WERI-Rb-1 (cell line): ENCODE measurements at places on chromosomes 1 and 21.

DNA sequence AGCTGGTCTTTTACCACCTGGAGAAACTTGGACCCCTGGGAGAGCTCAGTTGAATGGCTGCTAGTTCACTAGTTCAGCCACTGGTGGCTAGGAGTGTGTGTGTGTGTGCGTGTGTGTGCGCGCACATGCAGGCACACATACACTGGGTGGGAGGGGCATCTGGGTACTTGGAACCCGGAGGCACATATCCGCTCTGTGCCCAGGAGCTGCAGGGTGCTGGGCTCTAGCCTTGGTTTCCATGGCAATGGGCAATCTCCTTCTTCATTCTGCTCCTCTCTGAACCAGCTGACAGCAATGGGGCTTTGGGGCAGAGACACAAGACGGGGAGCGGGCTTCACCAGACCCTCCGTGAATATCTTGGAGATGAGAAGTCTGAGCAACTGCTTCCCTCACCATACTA is 87.1 kb upstream of the DISP3 start:
- DNase-seq = no peak

DNA sequence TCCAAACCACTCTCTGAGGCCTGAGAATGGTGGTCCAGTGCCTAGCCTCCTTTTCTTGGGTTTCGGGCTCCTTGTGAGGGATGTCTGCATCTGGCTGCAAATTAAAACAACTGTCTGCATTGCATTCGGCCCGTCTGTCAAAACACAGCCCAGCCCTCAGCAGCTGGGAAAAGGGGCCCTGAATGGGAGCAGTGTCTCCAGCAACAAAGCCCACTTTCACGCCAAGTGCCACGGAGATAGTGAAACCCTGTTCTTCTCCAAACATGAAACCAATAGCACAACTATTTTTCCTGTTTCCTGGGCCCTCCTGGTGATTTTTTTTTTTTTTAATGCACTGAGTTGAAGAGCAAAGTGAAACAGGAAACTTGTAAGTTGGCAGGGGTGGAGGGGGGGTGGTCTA is 138.4 kb downstream of the PLXNA2 start:
- no peak for DNase-seq

- DNase-seq = no peak
These were observed 70.4 kb upstream of the LYST start for GRCh38 chr1:235937123-235937522.

DNA sequence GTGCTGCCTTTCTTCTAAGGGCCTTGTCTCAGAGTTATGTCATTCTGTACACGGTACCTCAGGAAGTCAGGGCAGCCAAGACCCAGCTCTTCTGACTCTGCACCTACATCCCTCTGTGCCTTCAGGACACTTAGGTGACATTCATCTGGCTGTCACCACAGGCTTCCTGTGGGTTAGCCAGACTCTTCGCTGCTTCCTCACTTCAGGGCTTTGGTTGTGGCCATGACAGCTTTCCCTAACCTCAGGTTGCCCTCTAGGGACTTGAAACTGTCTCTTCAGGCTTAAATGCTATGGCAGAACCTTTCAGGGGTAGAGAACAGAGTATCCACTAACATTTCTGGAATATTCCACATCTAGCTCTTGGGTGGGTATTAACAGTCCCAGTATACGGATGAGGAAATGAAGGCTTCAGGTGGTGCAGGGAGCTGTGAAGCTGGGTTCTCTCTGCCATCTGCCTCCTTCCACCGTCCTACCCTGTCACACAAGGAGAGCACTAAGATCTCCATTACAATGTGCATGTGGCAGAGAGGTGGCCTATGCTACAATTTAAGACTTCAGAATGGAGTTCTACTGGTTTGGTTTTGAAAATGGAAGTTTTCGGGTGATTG is 9.9 kb downstream of the TSSK3 start:
- no peak for DNase-seq

DNA sequence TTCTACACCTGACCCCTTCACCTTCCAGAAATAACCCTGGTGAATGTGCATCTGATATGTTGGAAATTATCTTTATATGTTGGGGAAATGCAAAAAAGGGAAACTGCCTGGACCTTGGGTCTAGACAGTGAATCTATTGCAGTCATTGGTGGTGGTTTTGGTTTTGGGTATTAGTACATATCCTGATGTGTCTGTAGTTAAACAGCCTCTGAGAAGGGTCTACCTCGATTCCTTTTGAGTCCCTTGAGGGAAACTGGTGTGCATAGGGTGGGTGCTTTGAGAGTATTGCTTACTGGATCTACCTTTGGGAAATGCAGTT is 127.3 kb upstream of the KIAA0040 start:
- DNase-seq = no peak

DNA sequence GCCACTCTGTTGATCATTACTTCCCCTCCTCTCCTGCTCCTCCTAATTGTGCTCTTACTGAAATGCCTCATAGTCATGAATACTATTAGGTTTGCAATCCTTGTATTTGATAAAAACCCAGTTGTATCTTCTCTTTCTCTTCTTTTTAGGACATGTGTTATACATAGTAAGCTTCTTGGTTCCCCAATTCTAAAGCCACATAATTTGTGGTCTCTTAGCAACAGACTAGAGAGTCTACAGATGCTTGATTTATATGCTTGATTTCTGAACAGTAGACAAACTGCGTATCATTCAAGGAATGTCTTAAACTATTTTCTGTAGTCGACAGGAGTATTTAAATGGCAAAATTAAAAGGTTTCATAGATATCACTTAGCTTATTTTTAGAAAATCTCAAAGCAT is 1598.9 kb downstream of the PLA2G4A start:
- no peak for DNase-seq

GRCh38 chr21:25929856-25930520 is 195.2 kb downstream of the GABPA start:
- DNase-seq = no peak

DNA sequence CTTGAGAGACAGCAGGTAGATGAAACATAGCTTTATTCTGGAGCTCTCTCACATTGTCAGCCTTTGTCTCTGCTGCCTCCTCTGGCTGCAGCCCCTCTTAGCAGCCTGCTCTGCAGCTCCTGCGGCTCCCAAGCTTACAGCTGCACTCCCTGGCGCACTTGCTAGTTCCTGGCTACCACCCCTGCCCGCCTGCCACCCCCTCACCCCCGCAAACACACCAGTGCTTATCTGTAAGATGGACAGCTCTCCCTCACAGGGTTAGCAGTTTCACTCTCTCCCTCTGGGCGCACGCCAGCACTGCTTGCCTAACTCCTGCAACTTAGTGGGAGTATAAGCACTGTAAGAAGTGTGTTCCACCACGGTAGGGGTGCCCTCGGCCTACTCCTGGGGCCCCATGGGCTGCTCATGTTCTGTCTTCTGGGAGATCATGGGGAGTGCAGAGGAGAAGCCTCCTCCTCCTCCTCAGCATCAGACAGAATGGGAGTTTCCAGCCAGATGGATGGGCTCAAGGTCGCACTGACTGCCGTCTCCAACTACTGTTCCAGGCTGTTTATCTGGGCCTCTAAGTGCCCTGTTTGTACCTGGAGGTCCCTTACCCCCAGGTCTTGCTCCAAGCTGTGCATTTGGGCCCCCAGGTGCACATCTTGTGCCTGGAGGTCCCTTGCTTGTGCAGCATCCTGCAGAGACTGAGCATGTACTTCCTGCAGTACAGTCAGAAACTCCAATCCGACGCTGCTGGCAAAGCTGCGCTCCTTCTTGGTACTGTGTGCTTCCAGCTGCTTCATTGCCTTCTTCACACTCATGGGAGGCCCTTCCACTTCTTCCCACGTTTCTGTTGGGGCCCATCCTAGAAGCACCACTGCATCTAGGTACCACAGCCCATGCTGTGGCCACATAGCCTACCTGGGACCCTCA is 1388.1 kb downstream of the AMY1C start:
- peak; percentile 44 for DNase-seq

- DNase-seq = no peak
These were observed 19.5 kb upstream of the SRP9 start for GRCh38 chr1:225757927-225758656.

- DNase-seq = no peak
These were observed 54.2 kb downstream of the HMCN1 start for GRCh38 chr1:185788386-185788785.

DNA sequence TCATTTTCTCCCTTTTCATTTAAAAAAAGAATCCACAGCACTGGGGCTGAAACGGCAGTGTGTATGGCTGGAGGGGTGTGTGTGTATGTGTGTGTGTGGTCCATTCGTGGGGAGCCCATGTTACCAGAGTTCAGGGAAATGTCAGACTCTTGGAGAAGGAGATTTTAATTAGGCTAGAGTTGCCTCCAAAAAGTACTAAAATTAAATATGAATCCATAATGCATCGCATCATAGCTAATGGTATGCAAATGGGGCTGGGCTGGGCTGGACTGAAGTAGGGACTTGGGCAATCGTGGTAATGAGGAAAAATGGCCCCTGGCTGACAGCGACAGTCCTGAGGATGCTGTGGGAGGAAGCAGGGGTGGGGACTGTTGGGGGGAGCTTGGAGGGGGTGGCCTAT is 24.8 kb downstream of the GRIK3 start:
- DNase-seq = no peak

GRCh38 chr21:42584296-42584641 is 69.2 kb upstream of the PDE9A start:
- no peak for DNase-seq

DNA sequence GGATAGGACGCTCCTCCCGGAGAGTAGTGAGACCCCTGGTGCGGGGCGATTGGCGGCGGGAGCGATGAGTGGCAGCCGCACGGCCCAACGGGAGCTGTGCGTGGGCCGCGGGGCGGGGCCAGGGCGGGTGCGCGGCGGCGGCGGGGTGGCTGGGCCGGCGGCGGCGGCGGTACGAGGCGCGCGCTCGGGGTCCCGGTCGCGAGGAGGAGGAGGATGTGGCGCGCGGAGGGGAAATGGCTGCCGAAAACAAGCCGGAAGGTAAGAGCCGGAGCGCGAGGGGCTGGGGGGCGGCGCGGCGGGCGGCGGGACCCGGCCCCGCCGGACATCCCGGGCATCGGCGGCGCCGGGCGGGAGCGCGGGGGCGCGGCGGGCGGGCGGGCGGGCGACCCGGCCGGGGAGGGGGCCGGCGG is at the start of gene CAMTA1:
CAMTA1 (plus strand) TSS at position 137 of the 410 bp plus-strand sequence; CDS start at position 214, 77 bp downstream.
- no peak for DNase-seq

DNA sequence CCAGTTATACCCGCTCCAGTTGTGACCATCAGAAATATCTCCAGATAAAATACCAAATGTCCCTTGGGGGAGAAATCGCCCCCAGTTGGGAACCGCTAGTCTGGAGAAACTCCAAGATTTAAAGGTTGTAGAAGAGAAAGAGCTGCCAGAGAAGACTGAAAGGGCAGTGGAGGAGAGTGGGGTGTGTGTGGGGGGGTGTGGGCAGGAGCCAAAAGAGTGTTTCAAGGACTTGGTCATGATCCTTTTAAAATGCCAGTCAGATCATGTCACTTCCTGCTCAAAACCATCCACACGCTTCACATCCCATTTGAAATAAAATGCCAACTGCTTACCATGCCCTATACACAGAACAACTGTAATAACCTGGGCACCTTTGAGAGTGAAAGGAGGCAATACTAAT is 3.4 kb upstream of the HEYL start:
- no peak for DNase-seq

DNA sequence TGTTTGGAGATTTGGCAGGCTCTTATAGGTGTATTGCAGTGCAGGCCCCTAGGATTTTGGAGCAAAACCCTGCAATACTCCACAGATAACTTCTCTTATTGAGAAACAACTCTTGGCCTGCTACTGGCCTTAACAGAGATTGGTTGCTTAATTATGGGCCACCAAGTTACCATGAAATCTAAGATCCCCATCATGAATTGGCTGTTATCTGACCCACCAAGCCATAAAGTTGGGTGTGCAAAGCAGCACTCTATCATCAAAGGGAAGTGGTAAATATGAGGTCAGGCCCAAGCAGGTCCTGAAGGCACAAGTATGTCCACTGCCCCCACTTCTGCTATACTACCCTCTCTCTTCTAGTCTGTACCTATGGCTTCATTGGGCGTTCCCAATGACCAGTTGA is 130.0 kb upstream of the TNFSF4 start:
- no peak for DNase-seq

DNA sequence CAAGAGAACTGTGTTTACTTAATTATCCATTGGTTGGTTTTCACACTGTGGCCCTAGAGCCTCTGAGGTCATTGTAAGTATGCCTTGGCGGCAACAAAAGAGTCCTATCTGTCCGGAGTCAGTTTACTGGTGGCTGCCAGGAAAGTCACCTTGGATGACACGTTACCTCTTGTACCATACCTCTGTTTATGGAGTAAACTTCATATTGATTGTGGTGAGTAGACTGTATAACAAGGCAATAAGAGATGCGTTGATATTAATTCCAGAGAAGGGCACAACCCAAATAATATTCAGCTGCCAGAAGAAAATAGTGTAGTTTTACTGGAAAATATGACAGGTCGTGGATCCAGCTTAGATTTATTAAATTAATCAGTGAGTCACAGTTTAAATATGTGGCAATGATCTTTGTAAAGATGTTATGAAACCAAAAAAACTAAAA is 20.4 kb upstream of the KIF14 start:
- no peak for DNase-seq

GRCh38 chr21:46207920-46208591 is 20.5 kb downstream of the LSS start:
- DNase-seq = no peak

- no peak for DNase-seq
These were observed 411.8 kb downstream of the SETD4 start for GRCh38 chr21:35648512-35648911.

- DNase-seq = no peak
These were observed 1609.6 kb upstream of the B3GALT2 start for GRCh38 chr1:194795917-194796593.

DNA sequence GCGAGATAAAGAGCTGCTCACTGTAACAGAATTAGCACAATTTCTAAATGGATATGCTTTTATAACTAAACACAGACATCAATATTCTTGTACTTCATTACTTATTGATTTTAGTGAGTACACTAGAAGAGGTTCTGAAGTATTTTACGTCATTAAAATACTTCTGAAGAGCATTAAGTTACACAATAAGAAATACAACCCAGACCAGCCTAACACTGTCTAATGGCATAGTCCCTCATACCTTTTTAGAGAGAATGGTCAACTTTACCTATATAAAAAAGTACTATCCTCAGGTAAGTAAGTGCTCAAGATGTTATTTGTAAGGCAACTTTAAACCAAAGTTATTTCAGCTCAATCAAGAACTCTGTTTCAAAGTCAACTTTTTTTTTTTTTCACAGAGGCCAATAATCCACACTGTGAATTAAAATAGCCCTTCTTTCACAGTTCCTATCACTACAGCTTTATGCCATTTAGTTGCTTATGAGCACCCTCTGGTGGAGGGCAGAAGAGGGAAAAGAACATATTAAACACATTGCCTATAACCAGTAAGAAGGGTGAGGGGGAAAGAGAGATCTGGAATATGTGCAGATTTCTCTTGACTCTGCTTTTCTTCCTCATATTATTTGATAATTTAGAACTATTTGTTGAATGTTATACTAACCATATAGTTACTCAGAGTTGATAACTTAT is 182.1 kb upstream of the DMRTA2 start:
- DNase-seq = peak; percentile 43

DNA sequence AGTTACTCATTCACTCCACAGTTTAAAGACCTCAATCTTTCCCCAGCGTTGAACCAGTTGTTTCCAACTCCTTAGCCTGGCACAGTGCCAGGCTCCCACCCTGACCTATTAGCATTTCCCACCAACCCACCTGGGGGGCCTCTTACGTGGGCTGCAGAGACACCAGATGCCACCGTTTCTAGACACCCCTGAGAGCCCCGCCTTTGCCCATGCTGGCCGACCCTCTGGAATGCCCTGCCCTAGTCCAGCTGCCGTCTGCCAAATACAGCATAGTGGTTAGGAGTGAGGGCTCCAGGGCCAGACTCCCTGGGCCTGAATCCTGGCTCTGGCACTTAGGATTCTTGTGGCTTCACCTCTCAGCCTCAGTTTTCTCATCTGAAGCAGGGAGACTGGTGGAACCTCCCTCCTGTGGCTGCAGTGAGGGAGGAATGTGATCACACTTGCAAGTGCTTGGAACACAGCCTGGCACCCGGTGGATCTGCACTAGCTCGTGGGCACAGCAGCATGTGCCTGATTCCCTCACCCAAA is 65.2 kb downstream of the TMCO4 start:
- no peak for DNase-seq
